ENCODE measurements at places on chromosomes 5 and 9.
A peak's percentile ranks its signal among the peaks of the same experiment; 100 is the strongest.

GRCh38 chr5:154562244-154562880 lies 84.3 kb upstream of the HAND1 start:
- no peak for DNase-seq

GRCh38 chr5:93099902-93100347 lies 481.1 kb downstream of the NR2F1-AS1 start:
- peak; percentile 38 for DNase-seq

DNA sequence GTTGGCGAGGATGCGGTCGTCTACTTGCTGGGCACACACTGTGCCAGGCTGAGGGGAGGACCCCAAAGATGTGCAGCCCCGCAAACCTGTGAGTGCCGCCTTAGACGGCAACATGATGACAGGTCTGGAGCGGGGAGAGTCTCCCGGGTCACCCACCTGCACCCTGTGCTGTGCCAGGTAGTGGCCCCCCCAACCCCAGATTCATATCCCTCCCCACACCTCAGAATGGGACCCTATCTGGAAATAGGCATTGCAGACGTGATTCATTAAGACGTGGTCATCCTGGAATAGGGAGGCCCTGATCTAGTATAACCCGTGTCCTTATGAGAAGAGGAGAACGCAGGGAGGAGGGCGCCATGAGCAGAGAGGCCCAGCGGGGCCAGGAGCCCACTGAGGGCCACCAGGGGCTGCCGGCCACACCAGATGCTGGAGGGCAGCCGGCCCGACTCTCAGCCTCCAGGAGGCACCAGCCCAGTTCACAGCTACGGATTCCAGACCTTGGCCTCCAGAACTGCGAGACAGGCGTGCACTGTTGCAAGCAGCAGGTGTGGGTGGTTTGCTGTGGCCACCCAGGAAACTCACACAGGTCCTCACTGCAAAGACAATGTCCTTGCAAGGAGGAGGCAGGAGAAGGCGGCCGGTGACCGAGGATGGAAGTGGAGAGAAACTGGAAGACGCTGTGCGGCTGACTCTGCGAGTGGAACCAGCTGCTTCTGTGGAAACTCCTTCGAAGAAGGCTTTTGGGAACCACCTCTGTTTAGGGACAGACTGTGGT lies 131.9 kb upstream of the LPCAT1 start:
- no peak for DNase-seq

DNA sequence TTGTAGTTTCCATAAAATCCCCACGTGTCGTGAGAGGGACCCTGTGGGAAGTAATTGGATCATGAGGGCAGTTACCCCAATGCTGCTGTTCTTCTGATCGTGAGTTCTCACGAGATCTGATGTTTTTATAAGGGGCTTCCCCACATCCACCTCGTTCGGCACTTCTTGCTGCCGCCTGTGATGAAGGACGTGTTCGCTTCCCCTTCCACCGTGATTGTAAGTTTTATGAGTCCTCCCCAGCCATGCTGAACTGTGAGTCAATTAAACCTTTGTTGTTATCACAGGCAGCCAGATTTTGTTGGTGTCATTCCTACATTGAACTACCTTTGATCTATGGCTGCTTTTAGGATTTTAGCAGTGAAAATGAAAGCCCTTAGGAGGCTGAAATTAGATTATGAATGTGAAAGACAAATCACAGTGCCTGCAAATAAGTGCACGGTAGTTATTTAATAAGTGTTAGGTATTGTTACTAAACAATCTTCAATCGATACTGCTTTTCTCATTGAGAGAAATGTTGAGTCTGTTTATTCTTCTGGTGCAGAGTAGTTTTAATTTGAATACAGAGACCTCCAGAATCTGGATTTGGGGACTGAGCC lies 68.0 kb upstream of the C6 start:
- no peak for DNase-seq

- no peak for DNase-seq
These were observed 12.2 kb downstream of the ACTL7A start for GRCh38 chr9:108874058-108874788.

DNA sequence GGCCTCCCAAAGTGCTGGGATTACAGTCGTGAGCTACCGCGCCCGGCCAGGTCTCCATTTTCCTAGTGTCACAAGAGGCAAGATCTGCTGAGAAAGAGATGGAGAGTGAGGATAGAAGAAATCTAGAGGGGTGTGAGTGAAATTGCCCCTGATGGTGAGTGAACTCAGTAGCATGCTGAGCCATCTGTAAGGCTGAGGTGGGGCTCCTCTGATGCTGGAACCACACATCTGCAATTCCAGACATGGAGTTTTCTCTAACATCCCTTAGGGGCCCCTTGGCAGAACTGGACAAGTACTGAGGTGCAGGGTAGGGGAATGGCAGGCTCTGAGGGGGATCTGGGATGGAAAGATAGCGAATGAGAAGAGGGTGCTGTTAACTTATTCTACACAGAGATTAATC lies 72.0 kb upstream of the FER start:
- no peak for DNase-seq

DNA sequence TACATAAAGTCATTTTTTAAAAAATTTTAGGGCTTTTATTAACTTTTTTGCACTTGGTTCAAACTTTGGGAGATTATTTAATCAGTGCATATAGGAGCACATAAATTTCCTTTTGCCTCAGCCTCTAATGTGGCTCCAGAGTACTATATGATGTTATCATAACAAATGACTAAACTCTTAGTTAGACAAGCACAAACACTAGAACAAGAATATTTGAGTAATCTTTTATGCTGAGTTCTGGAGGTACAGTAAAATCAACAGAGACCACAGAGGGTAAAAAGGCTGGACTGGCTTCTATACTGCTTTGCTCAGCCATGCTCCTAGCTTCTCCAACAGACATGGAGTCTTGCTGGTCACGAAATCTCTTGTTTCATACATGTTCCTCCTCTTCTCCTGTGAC lies 52.5 kb upstream of the SGCD start:
- DNase-seq = no peak

DNA sequence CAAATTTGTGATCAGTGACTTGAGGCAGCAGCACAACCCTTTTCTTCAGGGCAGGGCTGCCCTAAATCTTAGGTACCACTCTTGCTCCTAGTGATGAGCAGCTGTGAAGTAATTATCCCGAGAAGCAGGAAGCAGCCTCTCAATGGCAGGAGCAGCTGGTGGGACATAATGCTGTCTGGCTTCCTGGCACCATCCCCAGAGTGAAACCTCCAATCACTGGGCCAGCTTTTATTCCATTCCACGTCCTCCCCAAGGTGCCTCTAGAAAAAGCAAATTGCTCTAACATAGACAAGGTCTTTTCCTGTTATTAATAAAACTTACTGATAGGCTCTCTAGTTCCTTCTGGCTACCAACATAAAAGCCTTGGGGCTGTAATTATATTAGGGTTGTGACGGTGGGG lies 154.0 kb downstream of the FRMD3 start:
- peak; percentile 13 for DNase-seq

- DNase-seq = no peak
These were observed 29.9 kb downstream of the SPACA9 start for GRCh38 chr9:132908635-132909034.

DNA sequence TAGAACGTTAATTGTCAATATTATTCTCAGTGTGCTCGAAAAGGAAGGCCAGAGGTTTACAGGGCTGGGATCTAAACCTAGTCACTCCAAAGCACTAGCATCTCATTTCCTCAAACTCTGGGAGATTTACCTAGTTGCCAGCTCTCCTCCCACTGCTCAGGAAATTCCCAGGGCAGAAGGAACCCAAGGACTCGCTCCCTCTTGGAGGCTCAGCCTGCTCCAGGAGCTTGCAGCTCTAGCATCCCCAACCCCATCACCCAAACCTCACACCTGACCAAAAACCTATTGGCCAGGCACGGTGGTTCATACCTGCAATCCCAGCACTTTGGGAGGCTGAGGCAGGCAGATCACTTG lies 26.0 kb downstream of the SERINC5 start:
- peak; percentile 7 for DNase-seq

DNA sequence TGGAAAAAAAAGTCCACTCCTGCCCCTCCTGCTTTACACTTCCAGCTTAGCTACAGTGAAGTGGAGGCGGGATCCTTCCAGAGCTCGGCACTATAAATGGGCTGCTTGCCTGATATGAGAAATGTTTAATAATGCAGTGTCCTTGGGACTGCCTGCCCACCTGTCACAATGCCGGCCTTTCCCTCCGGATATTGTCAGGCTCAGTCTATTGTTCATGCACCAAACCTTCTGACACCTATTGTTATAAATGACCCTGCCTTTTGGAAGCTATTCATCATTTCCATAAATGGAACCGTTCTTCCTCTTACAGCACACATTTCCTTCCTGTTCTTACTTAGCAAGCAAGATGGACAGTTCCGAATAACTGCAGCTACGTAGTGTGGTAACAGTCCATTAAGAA lies 146.3 kb downstream of the DMAC1 start:
- peak; percentile 79 for DNase-seq

GRCh38 chr9:99130069-99130468 lies 25.2 kb downstream of the TGFBR1 start:
- DNase-seq = no peak

GRCh38 chr5:36359267-36359666 lies 57.6 kb upstream of the RANBP3L start:
- DNase-seq = no peak

GRCh38 chr9:92718086-92719001 lies 46.3 kb downstream of the BICD2 start:
- no peak for DNase-seq

GRCh38 chr5:92640340-92640739 lies 940.7 kb downstream of the NR2F1-AS1 start:
- no peak for DNase-seq

DNA sequence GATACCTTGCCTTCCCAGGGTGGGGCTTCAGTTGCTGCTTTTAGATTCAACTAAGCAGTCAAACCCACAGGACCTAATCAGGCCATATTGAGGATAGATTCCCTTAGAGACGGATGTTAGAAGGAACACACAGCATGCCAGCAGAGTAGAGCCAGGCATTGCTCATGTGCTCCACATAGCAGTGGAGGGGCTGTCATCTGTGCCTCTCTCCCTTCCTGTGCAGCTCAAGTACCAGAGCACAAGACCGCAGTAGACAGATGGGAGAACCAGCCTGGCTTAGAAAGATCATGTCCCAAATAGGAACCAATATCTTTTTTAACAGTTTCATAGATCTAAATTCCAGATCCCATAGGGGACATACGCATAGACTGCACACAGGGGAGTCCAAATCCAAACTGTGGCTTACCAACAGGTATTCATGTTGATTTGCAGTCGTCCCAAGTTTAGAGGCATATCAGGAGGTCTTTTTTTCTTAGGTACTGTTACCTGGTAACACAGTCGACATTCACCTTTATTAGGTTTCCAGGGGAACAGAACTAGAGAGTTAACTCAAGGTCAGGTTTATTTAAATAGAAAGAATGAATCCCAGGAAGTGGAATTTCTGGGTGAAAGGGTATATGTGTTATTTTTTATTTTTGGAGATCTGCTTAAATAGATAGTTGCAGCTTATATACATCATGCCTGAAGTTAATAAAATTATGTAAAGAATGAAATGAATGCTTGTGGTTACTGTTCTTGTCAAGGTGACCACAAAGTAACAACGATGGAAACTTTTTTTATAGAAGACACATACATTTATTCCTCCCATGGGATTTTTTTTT lies 43.5 kb upstream of the PCAT7 start:
- no peak for DNase-seq

DNA sequence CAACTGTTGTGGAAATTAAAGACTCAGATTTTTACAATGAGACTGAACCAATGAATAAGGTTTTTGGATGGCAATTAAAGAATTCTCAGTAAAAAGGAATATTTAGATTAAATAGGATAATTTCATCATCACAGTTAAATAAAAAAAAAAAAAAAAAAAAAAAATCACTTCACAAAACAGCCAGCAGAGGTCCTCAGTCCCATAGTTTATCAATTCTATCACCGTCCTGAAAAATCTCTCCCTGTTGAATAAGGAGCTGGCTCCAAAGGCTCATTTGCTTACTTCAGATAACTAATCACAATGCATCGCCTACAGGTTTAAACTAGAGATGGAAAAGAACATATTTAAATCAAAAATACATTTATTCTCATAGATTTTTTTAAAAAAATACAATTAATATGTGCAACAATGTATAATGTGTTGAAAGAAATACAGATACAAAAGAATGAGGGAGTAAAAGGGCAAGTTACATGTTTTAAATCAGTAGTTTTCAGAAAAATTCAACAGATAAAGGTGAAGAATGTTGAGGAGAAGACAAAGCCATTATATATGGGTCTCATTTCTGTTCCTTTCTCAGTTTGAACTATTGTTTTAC lies 175.8 kb upstream of the CHD1 start:
- DNase-seq = peak; percentile 34

- DNase-seq = peak; percentile 43
These were observed 3.4 kb downstream of the FNBP1 start for GRCh38 chr9:130039528-130040147.

- DNase-seq = no peak
These were observed 2.7 kb upstream of the PDGFRB start for GRCh38 chr5:150158170-150158949.

- DNase-seq = no peak
These were observed 54.8 kb downstream of the IQGAP2 start for GRCh38 chr5:76457674-76458485.

GRCh38 chr9:69985971-69986370 lies 57.7 kb upstream of the MAMDC2 start:
- DNase-seq = no peak

GRCh38 chr9:92968081-92968480 lies 20.8 kb downstream of the FGD3 start:
- DNase-seq = no peak

- DNase-seq = peak; percentile 90
These were observed 11.5 kb downstream of the EGFL7 start for GRCh38 chr9:136673975-136674785.

GRCh38 chr5:78627766-78628165 lies 20.8 kb downstream of the LHFPL2 start:
- no peak for DNase-seq

- peak; percentile 11 for DNase-seq
These were observed 221.6 kb downstream of the ACTL7B start for GRCh38 chr9:108634204-108634603.

DNA sequence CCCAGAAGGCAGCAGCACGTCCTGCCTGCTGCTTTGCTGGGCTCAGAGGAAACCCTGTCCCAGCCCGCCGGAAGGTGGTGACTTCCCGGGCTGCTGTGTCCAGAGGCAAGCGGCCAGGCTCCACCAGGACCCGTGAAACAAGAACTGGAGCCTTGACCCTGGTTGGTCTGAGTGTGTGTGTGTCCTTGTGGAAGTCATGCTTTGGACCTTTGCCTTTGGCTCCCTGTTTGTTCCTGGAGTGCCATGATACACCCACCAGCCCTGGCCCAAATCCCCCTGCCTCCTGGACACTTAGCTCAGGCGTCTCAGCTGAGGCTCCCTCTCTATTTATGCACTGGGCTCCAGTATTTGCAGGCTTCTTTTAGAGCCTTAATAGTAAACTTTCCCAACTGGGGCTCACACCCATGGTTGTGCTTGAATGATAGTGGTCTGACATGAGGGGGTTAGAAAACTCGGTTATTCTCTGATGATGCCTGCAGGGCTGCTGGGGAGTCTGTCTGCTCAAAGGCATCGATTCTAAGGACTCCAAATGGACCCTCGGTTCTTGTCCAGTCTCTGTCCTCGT lies 72.2 kb downstream of the C9orf50 start:
- DNase-seq = no peak

- no peak for DNase-seq
These were observed 117.0 kb upstream of the BOD1 start for GRCh38 chr5:173733425-173733824.

GRCh38 chr9:131923766-131924165 lies 155.9 kb downstream of the MED27 start:
- peak; percentile 48 for DNase-seq
